Dermis blood vessel endothelial cell (primary cell): ENCODE measurements at places on chromosomes 3 and 15.

DNA sequence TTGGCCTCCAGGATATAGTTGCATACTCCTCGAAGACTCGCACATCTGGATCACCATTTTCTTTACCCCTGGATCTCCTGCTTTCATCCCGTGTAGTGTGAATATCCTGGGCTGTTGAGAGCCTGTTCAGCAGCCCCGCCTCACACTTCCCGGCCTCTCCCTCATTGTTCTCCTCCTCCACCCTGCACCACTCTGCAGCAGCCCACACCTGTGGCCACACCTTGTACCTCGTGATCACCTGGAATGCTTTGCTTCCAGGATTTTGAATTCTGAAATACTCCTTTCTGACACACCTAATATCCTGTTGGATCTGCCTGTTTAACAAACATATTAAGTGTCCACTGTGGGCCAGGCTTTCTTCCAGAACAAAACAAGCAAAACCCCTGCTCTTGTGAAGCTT is 14.4 kb downstream of the ABHD17C start:
- DNase-seq: no peak

DNA sequence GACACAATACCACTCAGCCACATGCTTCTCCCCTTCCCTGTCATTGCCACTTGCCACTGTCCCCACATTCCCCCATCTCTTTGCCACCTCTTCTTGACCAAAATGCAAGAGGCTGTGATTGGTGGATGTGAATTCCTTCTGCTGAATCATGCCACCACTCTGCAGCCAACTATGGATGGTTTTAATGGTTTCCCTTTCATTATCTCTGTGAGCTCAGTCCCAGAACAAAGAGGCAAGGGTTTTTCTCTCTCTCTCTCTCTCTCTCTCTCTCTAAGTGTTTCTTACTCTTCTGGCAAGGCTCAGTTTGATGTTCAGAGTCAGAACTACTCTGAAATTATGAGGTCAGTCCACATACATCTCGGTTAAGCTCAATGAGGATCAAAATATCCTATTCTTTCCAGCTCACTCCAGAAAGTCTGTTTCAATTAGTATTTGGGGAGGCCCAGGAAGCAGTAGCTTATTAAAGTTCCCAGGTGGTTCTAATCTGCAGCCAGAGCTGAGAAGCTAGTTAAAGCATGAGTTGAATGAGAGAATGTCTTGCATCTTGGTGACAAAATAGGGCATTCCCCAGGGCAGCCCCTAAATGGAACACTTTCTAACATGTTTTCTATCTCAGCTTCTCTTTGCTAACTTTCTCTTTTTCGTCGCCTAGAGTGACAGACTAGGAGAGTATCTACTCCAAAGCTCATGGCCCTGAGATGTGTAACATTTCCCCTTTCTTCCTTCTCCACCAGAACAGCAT is 8.5 kb upstream of the ILDR1 start:
- no peak for DNase-seq

DNA sequence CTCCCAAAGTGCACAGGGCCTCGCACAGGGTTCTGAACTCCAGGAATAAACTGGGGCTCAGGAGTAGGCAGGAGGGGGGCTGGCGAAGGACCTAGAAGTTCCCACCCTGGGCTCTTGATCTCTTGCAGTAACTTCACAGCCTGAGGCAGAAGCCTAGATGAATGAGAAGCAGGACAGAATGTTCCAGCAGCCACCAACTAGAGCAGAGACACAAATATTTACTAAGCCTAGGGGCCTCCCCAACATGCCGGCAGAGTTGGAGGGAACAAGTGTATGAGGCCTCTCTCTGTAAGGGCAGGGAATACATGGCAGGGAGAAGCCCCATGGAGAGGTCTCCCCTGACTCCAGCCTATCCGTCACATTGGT is 25.3 kb upstream of the C15orf39 start:
- no peak for DNase-seq

DNA sequence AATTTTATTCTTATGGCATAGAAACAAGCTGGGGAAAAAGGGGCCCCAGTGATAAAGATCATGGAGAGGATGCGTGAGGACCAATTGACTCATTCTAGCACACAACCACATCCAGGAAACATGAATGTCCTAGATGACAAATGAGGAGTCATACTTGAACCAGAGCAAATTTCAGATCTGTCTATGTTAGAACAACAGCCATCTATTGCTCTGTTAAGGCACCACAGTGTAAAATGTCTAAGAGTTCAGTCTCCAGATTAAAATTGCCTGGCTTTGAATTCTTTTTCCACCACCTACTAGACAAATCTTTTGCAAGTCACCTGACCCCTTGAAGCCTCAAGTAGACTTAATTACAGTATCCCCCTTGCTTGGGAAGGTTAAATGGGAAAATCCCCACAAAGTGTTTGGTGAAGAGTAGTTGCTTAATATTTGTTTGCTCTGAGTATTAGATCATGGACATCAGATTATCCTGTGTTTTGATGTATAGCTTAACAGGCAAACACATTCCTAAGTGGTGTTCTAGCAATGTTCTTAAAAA is 258.7 kb upstream of the TGFBR2 start:
- peak; percentile 85 for DNase-seq

- no peak for DNase-seq
These were observed 618.6 kb downstream of the NLGN1 start for GRCh38 chr3:174016186-174016585.

DNA sequence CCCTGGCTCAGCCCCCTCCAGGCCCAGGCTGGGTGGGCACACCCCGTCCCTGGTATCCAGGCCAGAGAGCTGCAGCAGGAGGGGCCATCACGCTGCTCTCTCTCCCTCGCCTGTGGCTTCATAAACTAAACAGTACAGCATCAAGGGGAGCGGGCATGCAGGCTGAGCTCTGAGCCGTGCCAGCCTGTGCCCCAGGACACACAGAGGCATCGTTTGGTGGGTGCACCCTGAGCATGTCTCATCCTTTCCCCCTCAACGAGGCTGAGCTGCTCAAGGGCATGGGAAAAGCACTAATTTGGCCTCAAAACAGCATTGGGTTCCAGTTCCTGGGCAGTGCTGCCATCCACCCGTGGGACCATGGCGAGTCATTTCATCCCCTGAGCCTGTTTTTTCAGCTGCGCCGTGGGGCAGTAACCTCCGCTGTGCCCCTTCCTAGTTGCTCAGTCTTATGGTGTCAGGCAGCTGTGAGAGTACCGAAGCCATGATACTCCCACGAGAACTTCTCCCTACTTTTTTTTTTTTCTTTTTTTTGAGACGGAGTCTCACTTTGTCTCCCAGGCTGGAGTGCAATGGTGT is 79.6 kb downstream of the CPN2 start:
- peak; percentile 60 for DNase-seq

GRCh38 chr3:157523814-157524213 is 20.6 kb upstream of the VEPH1 start:
- no peak for DNase-seq

GRCh38 chr3:101806491-101806890 is 27.5 kb downstream of the NXPE3 start:
- no peak for DNase-seq

- DNase-seq: no peak
These were observed 61.3 kb downstream of the UBE2E2 start for GRCh38 chr3:23264413-23264812.

DNA sequence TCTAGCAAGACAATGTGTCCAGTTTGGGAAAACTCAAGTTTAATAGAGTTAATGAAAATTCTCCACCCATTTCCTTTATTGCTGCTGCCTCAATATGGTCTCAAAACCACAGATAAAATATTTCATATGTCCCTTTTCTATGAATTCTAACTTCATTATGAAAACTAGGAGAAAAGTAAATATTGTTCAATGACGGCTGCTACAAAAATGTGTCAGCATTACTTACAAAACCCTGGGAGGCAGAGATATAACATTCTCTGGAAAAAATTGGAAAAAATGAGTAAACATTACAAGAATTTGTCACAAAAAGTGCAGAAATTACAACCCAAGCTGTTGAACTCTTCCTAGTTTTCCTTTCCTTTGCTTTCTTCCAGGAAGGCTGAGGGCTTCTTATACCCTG is 22.2 kb upstream of the FBN1 start:
- DNase-seq: no peak

DNA sequence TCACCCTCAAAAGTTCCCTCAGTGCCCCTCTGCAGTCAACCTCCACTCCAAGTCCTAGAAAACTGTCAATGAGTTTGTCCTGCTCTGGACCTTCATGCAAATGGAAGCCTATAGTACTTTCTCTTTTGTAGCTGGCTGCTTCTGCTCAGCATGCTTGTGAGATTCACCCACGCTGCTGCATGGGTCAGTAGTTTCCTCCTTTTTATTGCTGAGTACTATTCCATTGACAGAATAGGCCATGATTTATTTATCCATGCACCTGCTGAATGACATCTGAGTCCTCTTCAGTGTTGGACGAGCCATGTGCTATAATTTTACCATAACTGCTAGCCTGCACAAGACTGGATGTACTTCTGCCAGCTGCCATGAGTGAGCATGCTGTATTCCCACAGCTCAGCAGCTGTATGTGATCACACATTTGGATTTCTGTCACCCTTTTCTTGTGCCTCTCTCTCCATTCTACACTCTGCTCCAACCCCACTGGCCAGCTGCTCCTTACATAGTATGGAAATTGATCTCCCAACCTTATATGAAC is 26.3 kb downstream of the CDCP1 start:
- DNase-seq: no peak

GRCh38 chr3:158742871-158743663 is 10.8 kb upstream of the RARRES1 start:
- peak; percentile 29 for DNase-seq

DNA sequence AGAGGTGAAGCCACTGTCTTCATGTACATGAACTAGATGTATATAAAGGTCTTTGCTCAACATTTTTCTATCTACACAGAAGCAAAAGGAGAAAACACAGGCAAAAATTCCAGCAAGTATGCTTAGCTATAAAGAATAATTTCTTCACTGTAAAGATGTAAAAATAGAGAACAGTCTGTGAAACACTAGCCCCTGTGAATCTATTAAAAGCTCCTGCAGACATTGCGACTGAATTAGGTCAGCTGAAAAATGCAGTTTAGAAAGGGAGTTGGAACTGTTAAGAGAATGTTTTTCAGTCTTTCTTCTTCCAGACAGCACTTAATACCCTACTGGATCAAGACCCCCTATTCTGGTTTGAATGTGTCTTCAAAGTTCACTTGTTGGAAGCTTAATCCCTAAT is 291.5 kb downstream of the KBTBD8 start:
- DNase-seq: no peak

GRCh38 chr3:27939940-27940339 is 217.8 kb upstream of the EOMES start:
- DNase-seq: no peak

DNA sequence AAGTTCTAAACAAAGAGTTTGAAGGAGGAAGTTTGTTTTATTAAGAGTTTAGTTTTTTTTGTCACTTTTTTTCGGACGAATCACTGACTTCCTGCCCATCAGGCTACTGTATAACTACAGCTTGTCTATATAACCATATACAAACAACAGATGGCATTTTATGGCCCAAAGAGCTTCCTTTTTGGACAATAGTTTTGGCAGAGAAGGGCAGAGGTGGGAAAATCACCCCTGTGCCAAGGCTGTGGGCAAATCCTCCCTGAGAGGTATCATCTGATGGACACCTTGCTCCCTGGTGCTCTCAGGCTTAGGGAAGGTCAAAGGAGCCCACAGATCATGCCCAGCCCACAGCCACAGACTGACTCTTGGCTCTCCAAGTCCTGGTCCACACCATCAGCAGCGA is 113.4 kb downstream of the OXNAD1 start:
- no peak for DNase-seq

- no peak for DNase-seq
These were observed 49.2 kb downstream of the SPATA12 start for GRCh38 chr3:57109437-57110199.

- no peak for DNase-seq
These were observed 673.7 kb downstream of the DIPK2A start for GRCh38 chr3:144645300-144645699.

GRCh38 chr15:66692391-66692790 is 9.6 kb upstream of the SMAD6 start:
- DNase-seq: no peak

DNA sequence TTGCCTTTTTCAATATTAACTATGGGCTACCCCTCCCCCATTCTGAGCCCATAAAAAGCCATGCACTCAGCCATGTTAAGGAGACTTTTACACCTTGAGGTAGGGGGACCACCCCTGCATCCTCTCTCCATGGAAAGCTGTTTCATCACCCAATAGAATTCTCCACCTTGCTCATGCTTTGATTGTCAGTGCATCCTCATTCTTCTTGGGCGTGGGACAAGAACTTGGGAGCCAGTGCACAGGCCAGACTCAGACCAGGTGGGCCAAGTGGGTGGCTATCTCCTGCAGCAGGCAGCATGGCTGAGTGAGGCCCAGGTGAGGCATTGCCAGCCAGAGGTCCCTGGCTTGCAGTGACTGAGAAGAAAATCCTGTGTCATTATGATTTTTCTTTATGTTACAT is 357.4 kb upstream of the CDIN1 start:
- no peak for DNase-seq

DNA sequence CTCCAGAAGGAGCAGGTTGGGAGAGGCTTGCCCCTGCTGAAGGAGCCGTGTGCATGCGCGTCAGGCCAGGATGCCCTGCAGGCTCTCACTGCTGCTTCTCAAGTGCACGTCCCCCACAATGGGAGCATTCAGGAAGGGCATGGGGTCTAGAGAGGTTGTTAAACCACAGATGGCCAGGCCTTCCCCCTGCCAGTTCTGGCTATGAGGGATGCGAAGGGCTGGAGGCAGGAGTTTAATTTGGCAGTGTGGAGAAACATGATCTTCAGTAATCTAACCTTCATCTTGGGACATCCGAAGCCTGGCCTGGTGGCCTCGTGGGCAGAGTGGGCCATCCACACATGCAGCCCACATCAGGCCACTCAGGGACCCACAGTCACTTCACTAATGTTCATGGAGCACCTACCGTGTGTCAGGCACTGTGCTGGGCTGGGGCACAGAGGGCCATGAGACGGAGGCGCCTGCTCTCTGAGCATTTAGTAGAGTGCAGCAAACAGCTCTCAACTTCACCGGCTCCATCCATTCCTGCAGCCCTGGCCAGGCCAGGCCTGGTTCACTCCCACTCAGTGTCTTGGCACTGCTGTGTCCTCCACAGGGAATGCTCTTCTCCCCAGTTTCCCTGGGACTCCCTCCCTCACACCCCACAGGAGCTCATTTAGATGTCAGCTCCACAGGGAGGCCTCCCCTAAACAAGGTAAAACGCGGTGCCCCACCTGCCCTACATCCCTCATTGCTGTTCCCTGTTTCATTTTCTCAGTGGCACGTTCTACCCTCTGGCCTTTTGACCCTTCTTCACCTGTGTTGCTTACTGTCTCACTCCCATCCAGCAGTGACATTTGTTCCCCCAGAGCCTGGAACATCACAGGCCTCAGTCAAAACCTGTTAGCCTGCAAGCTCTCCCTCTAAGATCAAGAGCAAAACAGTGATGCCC is 4.0 kb downstream of the CFAP100 start:
- no peak for DNase-seq

DNA sequence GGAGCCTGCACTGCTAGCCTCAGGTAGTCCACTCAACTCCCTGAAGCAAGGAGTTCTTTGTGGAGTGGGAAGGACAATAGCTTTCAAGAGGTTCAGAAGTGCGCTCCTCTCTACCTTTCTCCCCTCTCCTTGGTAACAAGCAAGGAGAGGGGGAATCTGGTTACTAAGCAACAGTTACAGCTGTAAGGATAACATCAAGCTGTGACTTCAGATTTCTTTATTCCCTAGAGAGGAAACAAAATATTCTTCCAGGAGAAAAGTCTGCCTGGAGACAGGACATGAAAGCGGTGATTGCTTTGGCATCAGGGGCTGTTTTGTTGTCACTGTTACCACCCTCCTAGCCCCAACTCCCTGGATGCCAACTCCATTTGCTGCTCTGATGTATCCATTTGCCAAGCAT is 70.4 kb downstream of the TRANK1 start:
- no peak for DNase-seq
